Effector CD4-positive, alpha-beta T cell (primary cell): ENCODE measurements at places on chromosomes 4 and X.

- no peak for DNase-seq
These were observed 51.8 kb upstream of the CBLL2 start for GRCh38 chrX:22220941-22221340.

GRCh38 chr4:89023140-89023539 is 33.8 kb downstream of the FAM13A start:
- no peak for DNase-seq

GRCh38 chr4:26741491-26741871 is 119.2 kb upstream of the STIM2 start:
- DNase-seq: no peak

- DNase-seq: no peak
These were observed 28.3 kb downstream of the ADD1 start for GRCh38 chr4:2871911-2872310.

GRCh38 chr4:168942985-168943384 is 67.1 kb downstream of the CBR4 start:
- no peak for DNase-seq

- DNase-seq: no peak
These were observed 75.3 kb upstream of the GRIA3 start for GRCh38 chrX:123108513-123109427.

DNA sequence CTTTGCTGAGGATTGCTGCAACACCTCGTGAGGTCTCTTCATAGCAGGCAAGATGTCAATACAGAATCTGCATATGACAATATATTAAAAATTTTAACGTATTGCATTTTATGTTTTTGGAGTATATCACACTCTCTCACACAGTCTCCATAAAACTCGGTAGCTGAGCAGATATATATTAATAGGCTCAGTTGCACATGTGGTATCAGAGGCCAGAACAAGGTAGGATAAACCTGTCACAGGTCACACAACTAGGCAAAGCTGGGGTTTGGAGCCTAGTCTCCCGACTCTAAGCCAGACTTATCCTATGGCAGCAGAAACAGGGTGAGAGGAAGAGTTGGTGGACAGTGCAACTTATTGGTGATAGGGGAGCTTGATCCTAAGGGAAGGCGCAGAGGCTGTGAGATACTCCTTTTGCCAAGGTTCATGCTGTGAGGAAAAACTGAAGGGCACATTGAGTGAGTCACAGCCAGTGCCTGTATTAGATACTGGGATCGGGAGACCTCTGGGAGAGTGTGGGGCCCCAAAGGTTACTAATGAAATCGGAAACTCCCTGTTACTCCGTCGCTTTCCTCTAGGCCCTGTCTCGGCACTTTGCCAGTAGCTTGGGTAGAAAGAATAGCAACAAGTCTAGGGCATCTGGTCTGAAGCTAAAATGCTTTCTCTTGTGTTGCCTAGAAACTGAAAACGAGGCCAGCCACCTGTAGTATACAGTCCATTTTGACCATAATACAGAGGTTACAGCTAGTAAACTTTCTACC is 195.7 kb downstream of the ARHGAP10 start:
- DNase-seq: no peak

DNA sequence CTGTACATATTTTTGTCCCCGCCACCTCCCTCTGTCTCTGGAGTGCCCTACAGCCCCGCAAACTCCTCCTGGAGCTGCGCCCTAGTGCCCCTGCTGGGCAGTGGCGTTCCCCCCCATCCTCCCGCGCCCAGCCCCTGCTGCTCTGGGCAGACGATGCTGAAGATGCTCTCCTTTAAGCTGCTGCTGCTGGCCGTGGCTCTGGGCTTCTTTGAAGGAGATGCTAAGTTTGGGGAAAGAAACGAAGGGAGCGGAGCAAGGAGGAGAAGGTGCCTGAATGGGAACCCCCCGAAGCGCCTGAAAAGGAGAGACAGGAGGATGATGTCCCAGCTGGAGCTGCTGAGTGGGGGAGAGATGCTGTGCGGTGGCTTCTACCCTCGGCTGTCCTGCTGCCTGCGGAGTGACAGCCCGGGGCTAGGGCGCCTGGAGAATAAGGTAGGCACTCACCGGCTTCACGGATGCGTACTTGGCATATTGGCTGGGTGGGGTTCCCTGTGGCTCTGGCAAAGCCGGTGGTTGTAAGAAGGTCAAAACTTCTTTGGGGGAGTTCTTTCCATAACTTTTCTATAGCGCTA is 653 bp downstream of the HHIP start:
- DNase-seq: no peak

DNA sequence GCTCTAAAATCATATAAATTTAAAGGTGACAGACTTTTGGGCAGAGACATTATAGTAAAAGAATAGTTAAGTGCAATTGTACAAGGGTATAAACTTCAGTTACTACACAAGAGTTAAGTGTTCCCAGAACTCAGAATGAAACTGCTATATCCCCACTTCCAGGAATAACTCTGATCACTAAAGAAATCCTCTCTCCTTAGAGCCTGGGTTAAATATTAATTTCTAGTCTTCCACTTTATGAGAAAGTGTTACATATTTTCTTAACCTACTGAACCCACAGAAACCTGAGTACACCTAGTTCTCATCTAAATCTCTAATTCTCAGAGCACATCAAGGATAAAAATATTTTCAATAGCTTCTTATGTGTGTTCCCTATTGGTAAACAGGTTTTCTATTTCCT is 99.1 kb upstream of the USP38 start:
- DNase-seq: no peak

DNA sequence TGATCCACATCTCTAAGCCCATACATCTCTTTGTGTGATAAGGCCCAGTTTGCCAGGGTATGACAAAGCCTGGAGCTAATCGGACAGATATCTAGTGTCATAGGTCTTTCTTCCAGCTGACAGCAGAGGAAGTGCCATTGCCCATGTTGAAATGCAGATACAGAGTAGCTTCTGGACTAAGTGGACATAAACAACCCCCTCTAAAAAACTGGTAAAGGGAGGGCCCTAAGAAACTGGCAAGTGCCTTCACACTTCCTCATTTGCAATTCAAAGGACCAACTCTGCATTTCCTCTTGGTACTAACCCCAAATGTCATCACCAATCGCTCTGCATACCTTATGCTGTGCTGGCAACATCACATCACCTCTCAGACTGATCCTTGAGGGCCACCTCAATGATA is 20.8 kb downstream of the ARHGEF6 start:
- DNase-seq: no peak

GRCh38 chr4:82782626-82783345 is 15.8 kb downstream of the SCD5 start:
- DNase-seq: no peak

DNA sequence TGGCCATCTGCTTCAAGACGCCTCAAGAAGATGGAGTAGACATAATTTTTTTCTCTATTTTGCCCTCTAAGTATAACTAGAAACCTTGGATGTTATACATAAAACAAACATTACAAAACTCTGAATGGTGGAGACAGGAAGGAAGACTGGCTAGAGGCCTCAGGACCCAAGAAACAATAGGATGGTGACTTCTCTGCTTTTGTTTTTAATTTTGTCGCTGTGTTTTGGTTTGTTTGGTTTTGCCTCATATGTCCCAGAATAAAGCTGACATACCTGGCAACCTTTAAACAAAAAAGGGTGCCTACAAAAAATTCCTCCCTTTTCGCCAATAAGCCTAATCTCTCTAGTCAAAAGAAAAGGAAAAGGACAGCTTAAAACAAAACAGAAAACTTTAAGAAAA is 109.1 kb downstream of the PPP4R3C start:
- no peak for DNase-seq
